ENCODE measurements at places on chromosomes 3 and 15. TPM values are rescaled to one million over a fixed set of nuclear protein-coding genes. Genes with fewer than 3 reads are reported as not detected.

Gene PPP2R3A
- total RNA-seq = 32.2 TPM

Gene FBLN2
- 53.0 TPM for total RNA-seq

Gene GRM2
- under 0.01 TPM for total RNA-seq

Gene GMPPB
- total RNA-seq = 20.6 TPM

Gene APPL1
- 75.8 TPM for total RNA-seq

Gene BDH1
- 7.8 TPM for total RNA-seq

Gene CILP
- 4.6 TPM for total RNA-seq

Gene GFM1
- 62.9 TPM for total RNA-seq

Gene HTR3D
- not detected for total RNA-seq

All from articular chondrocyte of knee joint (primary cell).